ENCODE measurements at places on chromosomes 7 and 10.

- DNase-seq, result no peak
Measured at GRCh38 chr10:70659306-70659705, 13.0 kb upstream of the ADAMTS14 start.

- DNase-seq, result no peak
Measured at GRCh38 chr7:45342236-45342635, 184.6 kb downstream of the RAMP3 start.

GRCh38 chr10:35502692-35503091, 102.4 kb upstream of the GJD4 start:
- DNase-seq, result no peak

DNA sequence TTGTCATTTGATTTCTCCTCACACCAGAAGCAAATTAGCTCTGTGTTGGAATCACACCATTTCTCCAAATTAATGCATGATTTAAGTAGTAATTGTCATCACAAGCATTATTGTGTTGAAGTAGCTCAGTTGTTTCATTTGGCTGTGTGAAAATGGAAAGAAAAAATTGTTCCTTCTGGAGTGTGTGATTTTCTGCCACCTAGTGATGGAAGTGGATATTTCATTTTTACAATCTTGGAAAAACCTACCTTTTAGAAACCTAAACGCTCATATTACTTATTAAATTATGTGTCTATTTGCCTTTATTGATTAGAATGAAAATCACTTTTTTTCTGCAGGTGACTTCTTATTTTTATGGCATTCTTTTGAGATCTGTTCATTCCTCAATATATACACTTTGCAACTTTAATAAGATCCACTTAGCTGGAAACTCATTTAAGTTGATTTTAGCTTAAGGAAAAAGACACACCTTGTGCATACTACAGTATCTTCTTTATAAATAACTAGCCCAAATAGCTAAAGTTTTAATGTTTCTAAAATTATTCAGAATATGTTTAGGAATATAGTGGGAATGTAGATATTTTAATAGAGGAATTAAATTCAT, 50.0 kb downstream of the SRI start:
- DNase-seq, result peak; percentile 10

- no peak for DNase-seq
Measured at GRCh38 chr7:87615197-87615596, 13.0 kb upstream of the RUNDC3B start.

- no peak for DNase-seq
Measured at GRCh38 chr7:44050915-44051560, 6.5 kb downstream of the DBNL start.

- DNase-seq, result no peak
Measured at GRCh38 chr7:121558288-121558687, 162.2 kb upstream of the FAM3C start.

DNA sequence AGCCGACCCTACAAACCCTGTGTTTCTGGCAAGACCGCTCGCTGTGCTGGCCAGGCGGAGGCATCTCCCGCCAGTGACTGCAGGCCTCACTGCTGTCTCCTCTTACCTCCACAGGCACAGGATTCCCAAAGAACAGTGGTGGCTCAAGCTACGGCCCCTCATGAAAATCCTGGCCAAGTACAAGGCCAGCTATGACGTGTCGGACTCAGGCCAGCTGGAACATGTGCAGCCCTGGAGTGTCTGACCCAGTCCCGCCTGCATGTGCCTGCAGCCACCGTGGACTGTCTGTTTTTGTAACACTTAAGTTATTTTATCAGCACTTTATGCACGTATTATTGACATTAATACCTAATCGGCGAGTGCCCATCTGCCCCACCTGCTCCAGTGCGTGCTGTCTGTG, 36.2 kb downstream of the PITRM1 start:
- no peak for DNase-seq

Measured in fibroblast of skin of right quadriceps (primary cell).